Lung microvascular endothelial cell (primary cell): ENCODE measurements at places on chromosomes 11 and 22. TPM values are rescaled to one million over a fixed set of nuclear protein-coding genes. Genes with fewer than 3 reads are reported as not detected.

The LMF2 gene
- 18.7 and 27.0 TPM in 2 replicates for total RNA-seq

The OR8G5 gene
- total RNA-seq, result not detected in 2 replicates

The FERMT3 gene
- 4.4 and 9.6 TPM in 2 replicates for total RNA-seq

The APOL5 gene
- total RNA-seq, result not detected in 2 replicates

The GGT5 gene
- 1.8 and 7.4 TPM in 2 replicates for total RNA-seq

The DGCR8 gene
- total RNA-seq, result 17.4 and 23.2 TPM in 2 replicates

The SCGB2A2 gene
- total RNA-seq, result not detected in 2 replicates

The CNGA4 gene
- total RNA-seq, result not detected in 2 replicates

The PKDREJ gene
- total RNA-seq, result not detected in 2 replicates

The FXYD2 gene
- total RNA-seq, result 0.22 and 1.8 TPM in 2 replicates

The FGF3 gene
- not detected in 2 replicates for total RNA-seq

The RAB3IL1 gene
- 2.4 and 10.7 TPM in 2 replicates for total RNA-seq

The CCDC90B gene
- 51.9 and 58.5 TPM in 2 replicates for total RNA-seq

The TUBA8 gene
- 0.20 and 0.65 TPM in 2 replicates for total RNA-seq

The PUS3 gene
- 7.2 and 8.3 TPM in 2 replicates for total RNA-seq

The YPEL4 gene
- total RNA-seq, result under 0.01 TPM in 2 replicates

The CD248 gene
- total RNA-seq, result under 0.01 TPM in 2 replicates

The BIRC3 gene
- total RNA-seq, result 1.5 and 3.0 TPM in 2 replicates

The SCN4B gene
- total RNA-seq, result under 0.01 TPM in 1 of 2 replicates, not detected in the other
